ENCODE measurements at places on chromosomes 1 and 21.

- DNase-seq, result peak; percentile 87
These were observed 115.0 kb upstream of the GRIK3 start for GRCh38 chr1:37149296-37149695.

GRCh38 chr1:111471012-111471411, 2.8 kb upstream of the C1orf162 start:
- DNase-seq, result no peak

DNA sequence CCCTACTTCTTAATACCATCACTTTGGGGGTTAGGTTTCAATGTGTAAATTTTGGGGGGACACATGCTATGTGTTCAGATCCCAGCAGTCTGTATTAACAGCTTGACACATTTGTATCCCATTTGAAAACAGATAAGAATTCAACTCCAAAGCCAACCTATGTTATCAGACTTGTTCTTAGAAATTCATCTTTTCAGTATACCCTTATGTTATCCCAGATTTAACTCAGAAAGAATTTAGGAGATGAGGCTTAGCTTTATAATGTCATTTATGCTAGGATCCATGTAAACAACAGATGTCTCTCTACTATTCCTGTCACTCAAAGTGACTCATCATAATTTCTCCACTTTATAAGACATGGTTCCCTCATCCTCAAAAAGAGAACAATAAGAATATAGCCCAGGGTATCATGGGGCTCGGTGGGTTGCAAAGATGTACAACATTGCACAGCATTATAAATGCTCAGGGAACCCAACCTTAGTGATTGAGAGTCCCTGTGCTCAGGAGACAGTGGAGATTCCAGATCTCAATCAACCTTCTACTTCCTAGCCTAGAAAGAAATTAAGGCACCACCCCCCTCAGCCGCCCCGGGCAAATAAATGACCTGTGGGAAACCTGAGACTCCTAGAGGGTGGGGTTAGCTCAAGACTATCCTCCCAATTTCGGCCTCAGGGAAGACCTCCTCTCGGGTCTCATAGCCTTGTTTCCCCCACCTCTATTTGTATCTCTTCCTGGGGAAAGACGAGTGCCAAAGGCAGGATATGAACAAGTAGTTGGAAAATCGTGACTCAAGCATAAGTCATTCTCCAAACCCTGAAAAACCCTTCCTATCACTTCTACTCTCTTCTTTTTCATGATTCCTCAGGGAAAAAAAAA, 265.1 kb upstream of the CAMK1G start:
- DNase-seq, result no peak

DNA sequence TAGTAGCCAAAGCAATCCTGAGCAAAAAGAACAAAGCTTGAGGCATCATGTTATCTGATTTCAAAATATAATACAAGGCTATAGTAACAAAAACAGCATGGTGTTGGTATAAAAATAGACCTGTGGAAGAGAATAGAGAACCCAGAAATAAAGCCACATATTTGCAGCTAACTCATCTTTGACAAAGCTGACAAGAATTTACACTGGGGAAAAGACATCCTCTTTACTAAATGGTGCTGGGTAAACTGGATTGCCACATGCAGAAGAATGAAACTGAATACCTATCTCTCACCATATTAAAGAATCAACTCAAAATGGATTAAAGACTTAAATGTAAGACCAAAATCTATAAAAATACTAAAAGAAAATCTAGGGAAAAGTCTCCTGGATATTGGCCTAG, 59.5 kb upstream of the CD55 start:
- DNase-seq, result no peak

- peak; percentile 64 for DNase-seq
These were observed at the start of gene RGL1 for GRCh38 chr1:183804916-183805841. RGL1 (plus strand) TSS chr1:183805120; CDS start chr1:183805298, 178 bp downstream.

DNA sequence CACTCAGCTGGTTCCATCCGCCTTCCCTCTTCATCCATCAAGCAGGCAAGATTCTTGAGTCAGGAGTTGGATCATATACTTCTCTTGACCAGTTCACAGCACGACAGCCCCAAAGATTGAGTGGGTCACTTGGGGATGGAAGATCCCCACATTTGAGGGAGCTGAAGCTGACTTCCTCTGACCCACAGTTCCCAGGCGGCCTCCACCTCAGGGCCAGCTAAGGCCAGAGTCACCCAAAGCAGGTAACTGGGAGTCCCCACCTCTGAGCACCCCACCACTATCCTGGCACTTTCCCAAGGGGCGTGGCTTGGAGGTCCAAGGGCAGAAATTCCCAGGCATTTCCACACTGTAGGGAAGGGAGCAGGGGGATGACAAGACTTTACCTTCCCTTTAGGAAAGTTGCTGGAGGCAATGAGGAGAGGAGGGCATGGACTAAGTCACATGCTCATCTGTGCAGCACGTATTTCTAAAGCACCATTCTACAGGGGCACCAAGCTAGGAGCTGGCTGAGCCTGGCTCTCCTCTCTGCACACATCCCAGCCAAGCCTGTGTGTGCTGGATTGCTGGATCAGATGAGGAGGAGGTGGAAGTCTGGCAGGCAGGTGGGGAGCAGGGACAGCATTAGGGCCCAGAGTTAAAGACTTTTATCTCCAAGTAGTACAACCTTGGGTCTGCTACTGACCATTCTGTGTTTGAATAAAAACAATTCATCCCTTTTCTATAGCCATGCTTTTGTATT, 1.3 kb upstream of the RD3 start:
- DNase-seq, result no peak

DNA sequence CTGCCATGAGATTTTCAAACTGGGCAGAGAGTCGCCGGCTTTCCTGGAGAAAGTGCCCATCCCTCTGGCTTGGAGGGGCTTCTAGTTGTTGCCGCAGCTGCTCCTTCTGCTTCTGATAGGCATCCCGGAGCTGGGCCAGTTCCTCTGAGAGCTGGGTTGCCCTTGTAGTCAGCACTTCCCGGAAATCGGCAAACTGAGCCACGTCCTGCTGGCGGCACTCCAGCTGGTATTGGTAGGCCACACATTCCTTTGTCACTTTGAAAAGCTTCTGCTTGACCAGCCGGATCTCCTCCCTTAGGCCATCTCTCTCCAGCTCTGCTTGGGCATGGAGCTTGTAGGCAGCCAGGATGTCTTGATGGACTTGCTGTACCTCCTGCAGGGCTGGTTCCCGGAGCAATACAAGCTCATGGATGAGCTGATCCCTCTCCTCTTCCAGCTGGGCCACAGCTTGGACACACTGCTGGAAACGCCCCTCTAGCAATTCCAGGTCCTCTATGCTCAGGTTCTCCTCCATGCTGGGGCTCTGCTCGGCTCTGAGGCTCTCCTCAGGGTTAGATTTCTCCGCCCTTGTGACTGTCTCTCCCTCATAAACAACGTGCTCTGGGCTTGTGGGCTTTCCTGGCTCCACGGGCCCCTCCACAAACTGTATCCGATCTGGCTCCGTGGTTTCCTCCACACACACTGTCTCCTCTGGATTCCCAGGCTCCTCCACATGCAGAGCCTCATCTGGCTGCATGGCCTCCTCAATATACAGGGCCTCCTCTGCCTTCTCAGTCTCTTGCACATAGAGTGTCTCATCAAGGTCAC, 7.3 kb downstream of the SYNC start:
- no peak for DNase-seq

Measured in NCI-H446 treated with DMSO at 0.1 percent for 48 hours (cell line).